ENCODE measurements at places on chromosomes 16 and 17.

DNA sequence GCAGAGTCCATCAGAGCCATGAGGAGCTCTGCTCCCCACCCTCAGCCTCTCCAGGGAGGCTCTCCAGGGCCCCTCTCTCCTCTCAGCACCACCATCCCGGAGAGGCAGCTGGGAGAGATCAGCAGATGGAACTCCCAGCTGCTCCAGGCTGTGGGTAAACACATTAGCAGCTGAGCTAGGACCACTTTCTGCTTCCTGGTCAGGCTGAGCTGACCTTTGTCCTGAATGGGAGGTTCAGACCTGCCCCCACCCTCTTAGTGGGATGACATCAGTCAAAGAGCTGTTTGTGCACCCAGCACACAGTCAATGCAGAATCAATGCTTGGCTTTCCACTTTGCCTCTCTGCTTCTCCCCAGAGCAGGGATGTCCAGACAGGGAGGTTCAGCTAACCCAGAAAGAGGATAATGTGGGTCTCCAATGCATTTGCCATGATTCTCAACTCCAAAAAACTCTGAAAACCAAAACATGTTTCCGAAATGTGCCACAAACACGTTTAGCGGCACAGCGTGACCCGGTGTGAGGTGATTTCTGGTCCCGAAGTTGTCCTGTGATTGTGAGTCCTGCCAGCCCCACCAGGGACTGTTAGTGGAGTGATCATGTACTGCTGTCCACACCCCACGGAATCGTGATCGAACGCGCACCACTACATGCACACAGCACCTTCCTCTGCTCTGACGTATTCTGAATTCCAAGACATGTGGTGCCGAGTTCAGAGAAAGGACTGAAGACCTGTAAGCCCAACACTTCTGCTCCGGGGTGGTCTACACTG is 6.7 kb downstream of the GPR142 start:
- DNase-seq, result no peak

- DNase-seq, result no peak
These were observed 721.1 kb upstream of the RBFOX1 start for GRCh38 chr16:6611535-6611934.

GRCh38 chr16:51881731-51882130 is 665.2 kb downstream of the TOX3 start:
- no peak for DNase-seq

GRCh38 chr16:2858245-2859025 is 465 bp upstream of the PRSS22 start:
- no peak for DNase-seq

- peak; percentile 24 for DNase-seq
These were observed 559 bp downstream of the CLUH start for GRCh38 chr17:2710803-2711607.

- DNase-seq, result no peak
These were observed 244.0 kb downstream of the TMEM114 start for GRCh38 chr16:8346294-8346693.

DNA sequence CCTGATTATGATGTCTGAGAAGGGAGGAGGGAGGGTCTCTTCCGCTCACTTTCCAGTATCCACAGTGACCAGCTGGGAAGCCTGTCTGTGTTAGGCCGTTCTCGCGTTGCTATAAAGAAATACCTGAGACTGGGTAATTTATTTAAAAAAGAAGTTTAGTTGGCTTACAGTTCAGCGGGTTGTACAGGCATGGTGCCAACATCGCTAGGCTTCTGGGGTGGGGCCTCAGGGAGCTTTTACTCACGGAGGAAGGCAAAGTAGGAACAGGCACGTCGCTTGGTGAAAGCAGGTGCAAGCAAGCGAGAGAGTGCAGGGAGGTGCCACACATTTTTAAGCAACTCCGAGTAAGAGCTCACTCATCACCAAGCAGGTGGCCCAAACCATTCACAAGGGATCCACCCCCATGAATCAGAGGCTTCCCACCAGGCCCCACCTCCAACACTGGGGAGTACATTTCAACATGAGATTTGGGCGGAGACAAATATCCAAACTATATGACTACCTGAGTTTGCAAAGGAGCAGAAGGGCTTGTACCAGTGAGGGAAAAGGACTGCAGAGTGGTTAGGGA is 137.5 kb downstream of the CCDC182 start:
- DNase-seq, result no peak

GRCh38 chr17:63425483-63425882 is 20.6 kb downstream of the CYB561 start:
- peak; percentile 72 for DNase-seq

DNA sequence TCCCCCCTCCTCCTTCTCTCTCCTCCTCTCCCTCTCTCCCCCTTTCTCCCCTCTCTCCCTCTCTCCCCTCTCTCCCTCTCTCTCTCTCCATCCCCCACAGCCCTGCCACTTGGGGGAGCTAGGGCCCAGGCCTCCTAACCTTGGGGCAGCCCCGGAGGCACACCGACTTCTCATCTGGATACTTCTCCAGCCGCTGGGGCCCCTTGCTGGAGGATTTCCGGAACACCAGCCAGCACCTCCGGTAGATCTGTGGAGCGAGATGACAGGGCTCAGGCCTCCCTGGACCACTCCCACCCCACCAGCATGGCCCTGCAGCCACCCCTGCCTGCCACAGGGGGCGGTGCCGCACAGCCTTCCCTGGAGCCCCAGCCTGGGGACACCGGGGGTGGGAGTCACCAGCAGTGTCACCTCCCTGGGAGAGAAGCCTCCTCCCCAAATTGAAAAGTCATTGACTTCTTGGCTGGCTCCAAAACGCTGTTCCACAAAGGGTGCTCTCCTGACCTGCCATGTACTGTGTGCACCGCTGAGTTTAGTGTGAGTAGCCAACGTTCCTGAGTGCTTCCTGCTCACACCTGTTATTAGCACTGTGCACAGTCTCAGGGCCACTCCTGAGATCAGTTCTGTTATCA is 10.5 kb downstream of the DOK4 start:
- DNase-seq, result peak; percentile 71

GRCh38 chr16:83891742-83892141 is 7.2 kb upstream of the MLYCD start:
- no peak for DNase-seq

GRCh38 chr16:73605309-73605708 is 557.4 kb upstream of the ZFHX3 start:
- DNase-seq, result no peak

GRCh38 chr17:48228720-48229119 is 121.2 kb downstream of the SNX11 start:
- DNase-seq, result no peak

DNA sequence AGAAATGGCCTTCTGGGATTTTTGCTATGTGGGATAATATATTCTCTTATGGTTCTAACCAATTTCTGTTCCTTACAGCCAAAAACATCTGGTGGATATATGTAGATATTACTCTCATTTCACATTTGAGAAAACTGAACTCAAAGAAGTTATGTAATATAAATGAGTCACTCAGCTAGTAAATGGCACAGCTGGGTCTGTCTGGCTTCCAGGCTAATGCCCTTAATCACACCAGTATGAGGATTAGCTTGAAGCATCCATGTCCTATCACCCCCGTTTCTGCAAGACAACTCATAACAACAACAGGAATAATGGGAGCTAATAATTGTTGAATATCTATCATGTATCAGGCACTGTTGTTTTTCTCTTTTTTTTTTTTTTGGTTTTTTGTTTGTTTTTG is 34.4 kb upstream of the USP7 start:
- no peak for DNase-seq

DNA sequence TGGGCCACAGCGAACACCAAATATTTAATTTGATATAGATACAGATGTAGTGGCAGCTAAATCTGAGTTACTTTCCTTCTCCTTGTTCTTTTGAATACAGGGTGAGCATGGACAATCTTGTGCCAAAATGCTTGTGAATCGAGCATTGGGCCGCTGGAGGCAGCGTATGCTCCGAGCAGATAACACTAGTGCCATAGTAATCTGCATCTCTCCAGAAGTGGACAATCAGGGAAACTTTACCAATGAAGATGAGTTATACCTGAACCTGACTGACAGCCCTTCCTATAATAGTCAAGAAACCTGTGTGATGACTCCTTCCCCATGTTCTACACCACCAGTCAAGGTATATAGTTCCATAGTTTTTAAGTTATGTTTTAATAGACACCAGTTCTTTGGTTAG is 21.2 kb upstream of the BCAS3 start:
- no peak for DNase-seq

All from naive thymus-derived CD8-positive, alpha-beta T cell (primary cell).